NCI-H2081 treated with DMSO at 0.1 percent for 48 hours (cell line): ENCODE measurements at places on chromosomes 16 and 17.

- DNase-seq = no peak
Measured at GRCh38 chr17:73360961-73361761, 49.4 kb upstream of the CDC42EP4 start.

DNA sequence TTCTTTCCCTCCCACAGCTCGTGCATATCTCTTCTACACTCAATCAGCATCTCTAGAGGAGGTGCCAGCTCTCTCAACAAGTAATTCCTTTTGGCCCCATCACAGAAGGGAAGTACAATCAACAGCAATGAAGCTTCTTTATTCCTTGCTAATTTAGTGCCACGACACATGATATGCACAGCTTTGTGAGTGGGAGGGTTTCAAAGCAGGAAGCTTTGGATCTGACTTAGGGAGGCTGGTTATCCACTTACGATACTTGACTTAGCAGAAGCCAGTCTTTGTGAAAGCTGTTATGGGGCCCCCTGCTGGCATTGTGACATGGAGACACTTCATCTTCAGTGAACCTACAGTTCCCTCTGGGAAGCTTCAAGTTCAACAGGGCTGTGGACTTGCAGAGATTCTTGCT is 81.0 kb downstream of the TMEM100 start:
- DNase-seq = no peak

- DNase-seq = no peak
Measured at GRCh38 chr16:56226845-56227525, 35.7 kb downstream of the GNAO1 start.

DNA sequence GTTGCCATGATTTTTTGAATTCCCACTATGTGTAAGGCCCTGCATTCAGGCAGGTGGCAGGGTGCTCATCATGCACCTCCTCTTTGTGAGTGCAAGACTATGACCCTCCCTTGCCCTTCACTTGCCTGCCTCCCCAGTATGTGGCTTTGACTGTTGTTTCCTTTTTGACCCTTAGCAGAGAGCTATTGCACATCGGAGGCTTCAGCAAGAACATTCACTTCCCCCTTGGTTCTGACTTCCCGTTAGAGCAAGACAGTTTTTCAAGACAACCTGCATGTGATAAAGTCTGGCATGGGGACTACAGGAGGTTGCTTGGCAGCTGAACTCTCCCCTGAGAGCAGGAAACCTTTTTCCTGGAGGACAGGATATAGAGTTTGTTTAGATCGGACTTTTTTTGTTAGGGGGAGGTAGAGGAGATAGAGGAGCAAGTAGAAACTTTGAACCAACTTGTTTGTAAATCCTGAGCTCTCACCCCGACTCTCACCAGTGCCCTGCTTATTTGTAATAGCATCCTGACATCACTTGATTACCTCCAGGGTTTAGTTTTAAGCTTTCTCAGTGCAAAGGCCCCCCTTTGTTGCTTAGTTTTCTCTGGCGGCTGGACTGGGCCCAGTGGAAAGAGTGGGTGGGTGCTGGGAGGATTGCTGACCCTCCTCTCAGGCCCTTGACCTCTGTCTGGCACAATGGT is 34.3 kb downstream of the LIMD2 start:
- DNase-seq = no peak

DNA sequence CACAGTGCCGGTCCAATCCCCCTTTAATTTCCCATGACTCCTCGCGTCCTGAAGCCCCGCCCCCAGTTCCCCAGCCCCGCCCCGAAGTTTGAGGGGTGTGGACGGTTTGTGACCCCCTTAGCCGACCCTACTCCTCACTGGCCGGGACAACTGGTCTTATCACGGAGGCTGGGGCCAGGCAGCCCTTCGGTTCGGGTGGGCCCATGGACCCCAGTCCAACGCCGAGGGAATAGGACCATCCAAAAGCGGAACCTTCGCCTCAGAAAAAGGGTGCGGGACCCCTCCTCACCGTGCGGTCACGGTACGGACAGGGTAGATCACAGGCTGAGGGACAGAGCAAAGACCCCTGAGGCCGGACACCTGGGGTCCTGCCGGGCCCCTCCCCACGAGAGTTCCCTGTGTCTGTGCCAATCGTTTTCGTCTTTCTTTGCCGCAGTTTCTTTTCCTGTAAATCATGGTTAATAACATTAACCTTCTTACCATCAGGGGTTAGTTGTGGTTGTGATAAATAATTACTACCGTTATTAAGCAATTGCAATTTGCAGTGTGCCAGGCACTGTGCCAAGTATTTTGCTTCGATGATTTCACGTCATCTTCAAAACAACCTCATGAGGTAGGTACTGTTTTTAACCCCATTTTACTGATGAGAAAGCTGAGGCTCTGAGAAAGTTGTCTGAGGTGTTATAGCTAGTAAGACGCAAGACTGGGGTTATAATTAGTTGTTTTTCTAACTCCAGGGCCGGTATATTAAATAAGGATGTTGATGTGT is 543 bp downstream of the TMUB2 start:
- DNase-seq = no peak

- no peak for DNase-seq
Measured at GRCh38 chr16:75099738-75100602, 16.6 kb downstream of the LDHD start.

- DNase-seq = no peak
Measured at GRCh38 chr17:16406742-16407674, 8.4 kb upstream of the TRPV2 start.

DNA sequence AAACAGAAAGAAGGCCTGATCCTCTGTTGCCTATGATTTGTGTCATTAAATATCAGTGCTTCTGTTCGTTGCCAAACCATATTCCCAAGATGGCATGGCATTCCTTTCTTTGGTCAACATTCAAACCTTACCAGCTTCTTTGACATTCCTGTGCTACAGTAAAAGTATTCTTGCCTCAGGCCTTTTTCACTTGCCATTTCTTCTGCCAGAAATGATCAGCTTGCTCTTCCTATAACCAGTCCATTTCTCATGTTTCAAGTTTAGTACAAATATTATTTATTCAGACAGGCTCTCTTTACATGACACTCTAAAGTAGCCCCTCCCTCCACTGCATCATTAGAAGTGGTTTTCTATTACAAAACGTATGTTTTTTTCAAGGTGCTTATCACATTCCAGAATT is 278.3 kb downstream of the KCNJ2 start:
- no peak for DNase-seq

- DNase-seq = no peak
Measured at GRCh38 chr17:58092797-58093385, 9.7 kb downstream of the DYNLL2 start.

GRCh38 chr17:55730380-55730779 is 7.7 kb upstream of the TMEM100 start:
- no peak for DNase-seq

- DNase-seq = no peak
Measured at GRCh38 chr16:14606102-14606501, 24.0 kb downstream of the PARN start.

GRCh38 chr17:43469145-43469544 is 14.6 kb upstream of the DHX8 start:
- no peak for DNase-seq

DNA sequence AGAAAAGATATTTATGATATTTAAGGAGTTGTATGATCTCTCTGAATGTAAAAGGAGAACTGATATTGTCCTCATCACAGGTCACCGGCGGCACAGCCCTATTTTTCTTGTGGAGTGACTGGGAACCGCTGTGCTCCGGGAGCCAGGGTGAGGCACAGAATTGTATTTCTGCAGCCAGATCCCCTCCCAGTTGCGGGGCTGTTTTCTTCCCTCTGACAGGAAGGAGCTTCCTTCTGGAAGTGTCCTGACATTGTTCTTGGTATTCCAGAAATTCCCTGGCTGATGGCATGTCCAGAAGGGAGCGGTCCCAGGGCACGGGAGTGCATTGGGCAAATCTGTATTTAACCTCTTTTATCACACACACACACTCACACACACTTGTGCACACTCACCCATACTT is 268.6 kb upstream of the FOXF1 start:
- DNase-seq = no peak

- DNase-seq = no peak
Measured at GRCh38 chr16:88743693-88744576, 37.6 kb downstream of the CTU2 start.

- DNase-seq = no peak
Measured at GRCh38 chr16:3879258-3879886, 1.1 kb downstream of the CREBBP start.

- no peak for DNase-seq
Measured at GRCh38 chr17:47983492-47984223, 12.7 kb downstream of the CDK5RAP3 start.

DNA sequence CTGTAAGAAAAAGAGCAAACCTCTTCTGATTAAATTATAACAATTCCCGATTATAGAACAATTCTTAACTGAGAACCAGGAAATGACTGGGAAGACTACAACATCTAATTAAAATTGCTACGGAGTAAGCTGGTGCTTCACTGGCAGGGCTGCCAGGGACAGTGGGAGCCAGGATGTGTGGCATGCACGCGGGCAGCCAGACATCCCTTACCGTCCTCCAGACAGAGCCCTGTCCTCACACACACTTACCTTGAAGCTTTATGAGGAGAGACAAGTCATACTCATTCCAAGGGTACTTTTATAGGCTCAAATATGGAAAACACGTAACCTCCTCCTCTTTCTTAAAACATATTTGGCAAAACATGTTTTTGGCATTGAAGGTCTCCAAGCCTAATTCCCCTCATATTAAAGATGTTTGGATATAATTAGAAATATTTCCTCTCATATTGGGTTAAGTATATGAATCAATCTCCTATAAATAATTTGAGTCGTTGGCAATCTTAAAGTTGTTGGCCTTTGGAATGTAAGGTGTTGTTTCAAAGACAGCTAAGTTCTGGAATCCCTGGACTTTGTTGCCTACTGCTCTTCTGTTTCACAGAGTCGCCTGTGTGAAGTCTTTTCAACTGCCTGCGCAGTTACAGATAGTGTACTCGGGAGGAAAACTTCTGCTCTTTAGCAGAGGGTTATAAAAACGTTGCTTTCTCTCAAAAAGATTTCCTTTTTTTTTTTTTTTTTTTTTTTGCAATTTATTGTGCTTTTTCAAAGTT is at the start of gene MYH1:
MYH1 (minus strand) TSS at position 272 of the 767 bp plus-strand sequence. CDS start 1,900 bp downstream, outside the sequence.
- DNase-seq = no peak

- DNase-seq = no peak
Measured at GRCh38 chr17:31509095-31509804, 117.8 kb downstream of the RAB11FIP4 start.

- DNase-seq = no peak
Measured at GRCh38 chr16:84318091-84318975, 23.7 kb downstream of the WFDC1 start.

- DNase-seq = no peak
Measured at GRCh38 chr16:49563666-49564065, 190.1 kb downstream of the C16orf78 start.

- DNase-seq = no peak
Measured at GRCh38 chr16:57159447-57159846, 26.4 kb downstream of the PSME3IP1 start.

DNA sequence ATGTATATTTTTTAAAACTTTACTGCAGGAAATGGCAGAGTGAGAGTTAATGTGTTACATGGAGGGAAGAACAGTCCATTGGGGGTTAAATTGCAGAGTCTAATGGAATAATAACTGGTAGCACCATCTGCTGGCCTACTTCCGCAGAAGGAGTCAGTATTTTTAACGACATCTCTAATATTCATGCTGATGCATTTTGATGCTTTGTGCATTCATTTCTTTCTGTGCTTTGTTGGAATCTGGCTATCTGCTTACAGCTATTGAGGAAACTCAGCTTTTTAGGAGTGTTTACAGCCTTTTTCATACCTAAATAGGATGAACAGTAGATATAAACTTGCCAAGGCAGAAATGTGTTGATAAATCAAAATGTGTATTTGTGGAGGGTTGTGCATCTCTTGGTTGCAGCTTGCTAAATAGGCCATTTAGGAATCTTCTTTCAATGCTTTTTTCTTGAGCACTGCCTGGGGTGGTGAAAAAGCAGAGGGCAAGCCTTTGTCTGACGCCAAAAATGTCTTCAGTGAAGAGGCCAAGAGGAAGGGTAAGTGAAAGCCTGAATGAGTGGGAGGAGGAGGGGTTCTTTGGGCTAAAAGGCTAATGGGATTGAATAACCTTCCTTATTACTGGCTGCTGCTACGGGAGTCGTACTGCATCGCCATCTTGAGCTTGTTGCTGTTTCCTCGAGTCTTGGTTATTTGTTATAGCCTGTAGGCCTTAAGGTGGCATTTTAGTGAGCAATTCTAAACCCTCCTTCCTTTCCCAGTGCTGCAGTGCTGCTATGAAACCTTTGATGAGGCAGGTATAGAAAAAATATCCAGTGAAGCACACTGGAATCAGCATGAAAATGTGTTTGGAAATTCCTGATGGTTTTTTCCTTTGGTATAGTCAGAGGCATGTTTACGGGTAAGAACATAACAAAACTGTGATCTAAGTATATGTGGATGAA is 153.3 kb downstream of the CHD9 start:
- DNase-seq = peak; percentile 69

- DNase-seq = no peak
Measured at GRCh38 chr17:70552230-70552981, 383.1 kb downstream of the KCNJ2 start.

DNA sequence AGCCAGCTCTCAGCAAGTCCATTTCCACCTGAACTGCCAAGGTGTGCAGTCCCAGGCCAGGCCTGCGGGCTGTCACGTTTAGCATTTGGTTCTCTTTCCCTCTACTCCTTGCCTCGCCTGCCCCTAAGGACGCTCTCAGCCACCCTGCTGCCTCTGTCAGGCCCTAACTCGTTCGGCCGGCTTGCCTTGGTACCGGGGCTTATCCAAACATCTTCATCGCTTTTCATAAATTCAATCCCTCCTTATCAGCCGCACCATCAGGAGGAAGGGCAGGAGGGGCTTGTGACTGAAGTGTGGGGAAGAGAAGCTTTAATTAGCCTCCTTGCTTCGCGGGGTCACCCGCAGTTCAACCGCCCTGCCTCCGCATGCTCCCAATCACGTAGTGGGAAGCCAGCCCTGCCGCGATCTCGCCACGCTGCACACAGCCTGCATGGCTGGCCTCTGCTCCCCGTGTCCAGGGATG is 231.1 kb downstream of the SOX9 start:
- DNase-seq = no peak

GRCh38 chr16:12901597-12902461 is at the start of gene SHISA9:
Gene SHISA9 (plus strand): TSS chr16:12901598.
- DNase-seq = no peak

DNA sequence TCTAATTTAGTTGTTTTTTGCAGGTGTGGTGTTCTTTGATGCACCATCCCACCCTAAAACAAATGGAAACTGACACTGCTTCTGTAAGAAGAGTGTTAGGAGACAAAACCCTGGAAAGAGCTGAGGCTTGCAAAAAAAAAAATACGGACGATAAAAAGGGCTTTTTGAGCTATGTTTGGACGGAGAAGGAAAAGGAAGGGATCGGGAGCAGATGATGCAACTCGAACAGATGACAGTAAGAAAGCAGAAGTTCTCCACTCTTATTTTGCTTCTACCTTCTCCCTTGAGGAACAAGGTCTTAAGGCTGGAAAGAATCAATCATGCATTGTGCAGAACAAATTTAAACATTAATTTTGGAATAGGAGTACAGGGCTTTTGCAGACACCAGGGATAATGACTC is 136.7 kb downstream of the MAF start:
- DNase-seq = no peak

DNA sequence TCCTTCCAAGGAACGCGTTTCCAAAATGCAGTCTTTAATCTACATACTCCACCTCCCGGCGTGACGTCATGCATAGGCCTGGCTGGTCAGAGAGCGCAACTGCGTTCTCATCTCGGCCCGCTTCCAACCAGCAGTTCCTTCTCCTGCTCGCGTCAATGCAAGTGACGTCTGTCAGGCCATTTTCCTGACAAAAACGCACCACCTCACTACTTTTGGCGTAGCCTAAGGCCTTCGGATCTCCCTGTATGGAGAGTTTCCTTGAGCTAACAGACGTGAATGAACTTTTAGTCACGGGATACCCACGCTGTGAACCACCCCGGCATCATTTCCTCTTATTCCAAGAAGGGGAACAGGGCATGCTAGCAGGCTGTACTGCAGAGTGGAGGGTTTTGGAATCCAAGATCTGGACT is 25.0 kb downstream of the TEX14 start:
- DNase-seq = peak; percentile 49
